Stimulated activated CD4-positive, alpha-beta T cell treated with anti-CD3 and anti-CD28 coated beads, Interleukin-1b, Interleukin-23, amount 100 ng/mL, for 48 hours (primary cell): ENCODE measurements at places on chromosomes 4 and X.

- DNase-seq = no peak
Measured at GRCh38 chr4:119615068-119615719, 13.4 kb downstream of the PDE5A start.

- DNase-seq = no peak
Measured at GRCh38 chr4:14742054-14742453, 260.2 kb upstream of the CPEB2 start.

GRCh38 chrX:38560776-38561125 lies 591 bp upstream of the TSPAN7 start:
- DNase-seq = no peak

GRCh38 chrX:119194621-119195020 lies 41.5 kb upstream of the PGRMC1 start:
- DNase-seq = no peak

- DNase-seq = no peak
Measured at GRCh38 chrX:4935401-4935800, 1222.0 kb upstream of the PRKX start.
